ENCODE measurements at places on chromosomes 5 and 9.

DNA sequence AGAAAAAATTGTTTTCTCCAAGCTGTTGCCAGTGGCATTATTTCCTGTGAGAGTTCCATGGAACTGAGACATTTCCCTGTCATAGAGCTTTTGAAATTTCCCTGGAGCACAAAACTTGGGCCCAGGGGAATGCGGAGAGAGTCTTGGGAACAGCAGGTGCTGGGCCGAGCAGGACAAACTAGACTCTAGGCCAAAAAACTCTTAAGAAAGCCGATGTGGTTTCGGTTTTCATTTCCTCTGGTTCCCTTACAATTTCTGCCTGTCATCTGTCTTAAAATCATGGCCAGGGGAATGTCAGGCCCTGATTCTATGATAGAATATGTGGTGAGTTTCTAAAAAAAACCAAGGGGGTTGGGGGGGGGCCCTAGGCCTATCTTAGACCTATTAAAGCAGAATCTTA is 4.6 kb downstream of the SLC35A4 start:
- no peak for DNase-seq

- no peak for DNase-seq
These were observed 11.8 kb upstream of the UBE2D2 start for GRCh38 chr5:139549162-139549894.

GRCh38 chr5:68214482-68215207 is 911 bp upstream of the PIK3R1 start:
- DNase-seq, result no peak

GRCh38 chr5:143164557-143164956 is 238.9 kb downstream of the NR3C1 start:
- DNase-seq, result no peak
